ENCODE measurements at places on chromosomes 6 and 20. TPM values are rescaled to one million over a fixed set of nuclear protein-coding genes. Genes with fewer than 3 reads are reported as not detected.

DNA sequence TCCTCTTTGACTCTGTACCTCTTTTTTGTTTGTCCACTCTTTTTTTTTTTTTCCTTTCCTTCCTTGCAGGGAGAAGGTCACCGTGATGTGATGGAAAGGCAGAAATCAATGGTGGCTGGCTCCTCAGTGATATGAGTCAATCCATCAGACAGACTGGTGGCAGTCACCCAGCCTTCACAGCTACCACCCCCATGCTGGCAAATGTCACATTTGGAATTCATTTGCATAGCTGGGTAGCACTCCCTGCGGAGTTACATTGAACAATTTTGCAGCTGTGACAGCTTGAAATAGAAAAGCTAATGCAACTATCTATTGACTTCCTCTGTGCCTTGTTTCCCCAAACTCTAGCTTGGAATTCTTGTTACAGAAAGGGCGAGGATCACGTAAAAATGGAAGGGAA lies 668.4 kb downstream of the C6orf118 start:
- H3K36me3 ChIP-seq, result no peaks in the 10 kb centered on the region
- no peak overlapping the region for H3K4me3 ChIP-seq
- no peak for DNase-seq

DNA sequence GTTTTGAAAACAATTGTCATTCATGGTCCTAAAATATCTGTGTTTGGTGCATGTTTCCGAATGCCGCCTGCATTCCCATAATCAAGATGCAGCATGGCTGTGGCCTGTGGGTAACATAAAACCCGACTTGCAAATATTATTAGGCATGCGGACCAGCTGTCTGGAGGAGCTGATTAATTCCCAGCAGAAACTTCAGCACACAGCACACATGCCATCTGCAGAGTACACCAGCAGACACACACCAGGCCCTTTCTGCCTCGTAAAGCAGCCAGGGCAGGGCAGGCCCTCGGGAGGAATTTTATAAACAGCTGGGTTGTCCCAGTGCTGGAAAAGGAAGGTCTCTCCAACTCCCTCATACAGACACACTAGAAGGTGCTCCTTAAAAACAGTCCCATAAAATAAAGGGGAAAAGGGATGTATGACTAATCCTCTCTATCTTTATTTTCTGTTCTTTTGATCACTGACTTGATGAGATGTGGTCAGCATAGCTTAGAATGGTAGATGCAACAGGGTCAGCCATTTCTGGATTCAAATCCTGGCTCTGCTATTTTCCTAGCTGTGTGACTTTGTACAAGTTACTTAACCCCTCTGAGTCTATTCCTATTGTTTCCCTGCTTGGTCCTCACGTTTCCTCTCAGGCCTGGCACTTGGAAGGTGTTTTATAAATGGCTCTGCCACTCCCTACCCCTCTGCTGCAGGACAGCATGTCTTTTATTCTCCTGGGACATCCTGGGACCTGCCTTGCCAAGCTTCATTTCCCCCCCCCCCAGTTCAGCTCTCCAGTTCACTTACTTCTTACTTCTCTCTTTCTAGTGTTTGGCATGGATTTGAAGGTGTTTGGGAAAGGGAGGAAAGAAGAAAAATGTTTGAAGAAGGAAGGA lies 85.9 kb upstream of the TRAF3IP2 start:
- no peak overlapping the region for H3K4me3 ChIP-seq
- DNase-seq, result peak; percentile 58
- H3K27ac ChIP-seq, result peak overlapping the region; percentile 76
- no peaks in the 10 kb centered on the region for H3K36me3 ChIP-seq
- H3K4me1 ChIP-seq, result peaks cover 23% of the 10 kb centered on the region

DNA sequence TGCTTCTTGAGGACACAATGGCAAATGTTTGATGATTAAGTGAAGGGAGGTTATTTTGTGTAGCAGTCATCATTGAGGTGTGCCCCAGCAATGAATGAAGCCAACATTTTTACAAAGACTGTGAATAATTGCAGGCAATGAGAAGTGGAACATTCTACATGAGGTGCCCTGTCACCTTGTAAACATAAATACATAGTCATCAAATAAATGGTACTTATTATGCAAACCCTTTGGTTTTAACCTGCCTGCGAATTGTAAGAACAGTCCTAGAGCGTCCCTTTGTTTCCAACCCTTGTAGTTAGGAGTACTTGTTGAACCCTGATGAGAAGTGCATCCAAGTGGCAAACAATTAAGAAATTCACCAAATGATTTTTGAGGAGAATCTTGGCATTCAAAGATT lies 7.1 kb upstream of the KIZ start:
- DNase-seq, result no peak
- no peak overlapping the region for H3K4me3 ChIP-seq

GRCh38 chr20:60097285-60097684 lies 139.1 kb downstream of the CDH26 start:
- no peaks in the 10 kb centered on the region for H3K36me3 ChIP-seq
- no peaks in the 10 kb centered on the region for H3K27me3 ChIP-seq
- no peak overlapping the region for H3K4me3 ChIP-seq
- H3K27ac ChIP-seq, result no peak overlapping the region
- no peak for DNase-seq

DNA sequence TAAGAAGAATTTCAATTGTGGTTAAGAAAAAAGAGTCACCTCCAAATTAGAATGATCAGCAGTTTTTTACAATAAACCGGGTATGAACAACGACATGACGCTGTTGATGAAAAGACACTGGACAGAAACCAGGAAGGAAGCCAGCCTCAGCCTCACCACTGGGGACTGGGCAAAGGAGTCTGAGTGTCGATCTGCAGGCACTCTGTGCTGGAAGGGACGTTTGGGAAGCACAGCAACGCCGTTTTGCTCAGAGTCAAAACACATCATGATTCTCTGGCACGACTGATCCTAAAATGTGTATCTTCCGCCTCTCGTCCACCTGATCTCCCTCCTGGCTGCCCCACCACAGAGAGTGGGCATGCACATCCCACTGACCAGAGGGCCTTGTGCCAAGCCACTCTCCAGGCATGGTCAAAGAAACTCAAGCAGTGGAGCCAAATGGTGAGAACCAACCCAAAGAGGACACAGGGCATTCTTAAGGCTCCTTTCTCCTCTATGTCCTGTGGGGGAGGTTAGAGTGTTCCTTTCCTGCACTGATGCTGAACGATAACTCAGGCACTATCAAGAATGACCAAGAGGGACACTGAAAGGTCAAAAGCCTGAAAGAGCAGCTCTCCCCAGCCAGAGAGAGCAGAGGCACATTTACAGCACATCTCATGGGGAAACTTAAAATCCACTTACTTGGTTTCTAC lies 68.8 kb downstream of the AGPAT4 start:
- no peak overlapping the region for H3K4me3 ChIP-seq
- no peaks in the 10 kb centered on the region for H3K4me1 ChIP-seq
- no peak overlapping the region for H3K27ac ChIP-seq
- no peaks in the 10 kb centered on the region for H3K36me3 ChIP-seq
- no peaks in the 10 kb centered on the region for H3K27me3 ChIP-seq

GRCh38 chr6:120447605-120448004 lies 886.7 kb downstream of the TBC1D32 start:
- no peak overlapping the region for H3K27ac ChIP-seq
- H3K4me3 ChIP-seq, result no peak overlapping the region
- H3K27me3 ChIP-seq, result no peaks in the 10 kb centered on the region
- no peak for DNase-seq
- H3K36me3 ChIP-seq, result no peaks in the 10 kb centered on the region

DNA sequence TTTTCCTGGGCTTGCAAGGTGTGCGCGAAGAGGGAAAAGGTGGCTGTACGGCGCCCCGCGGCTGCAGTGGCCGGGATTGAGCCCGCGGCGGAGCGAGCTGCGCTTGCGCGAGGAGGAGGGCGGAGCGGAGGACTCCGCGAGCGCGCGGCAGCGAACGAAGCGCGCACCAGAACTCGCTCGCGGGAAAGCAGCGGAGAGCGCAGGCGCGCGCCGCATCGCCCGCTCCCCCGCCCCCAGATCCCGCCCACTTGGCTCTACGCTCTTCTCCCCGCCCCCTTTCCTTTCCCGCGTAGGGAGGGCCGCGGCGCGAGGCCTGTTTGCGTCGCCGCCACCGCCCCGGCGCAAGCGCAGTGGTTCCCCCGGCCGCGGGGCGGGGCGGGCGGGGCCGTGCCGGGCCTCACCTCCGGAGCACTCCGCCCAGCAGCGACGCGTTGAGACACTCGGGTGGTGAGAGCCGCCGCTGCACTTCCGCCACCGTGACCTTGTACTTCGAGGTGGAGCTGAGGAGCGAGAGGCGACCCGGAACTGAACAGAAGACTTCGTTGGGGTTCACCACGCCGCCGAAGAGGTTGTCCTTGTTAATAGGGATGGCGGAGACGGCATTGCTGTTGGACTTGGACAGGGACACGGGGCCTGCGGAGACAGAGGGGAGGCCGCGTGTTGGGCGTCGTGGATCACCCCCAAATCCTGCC lies 10.6 kb downstream of the TFAP2A start:
- peak; percentile 87 for DNase-seq
- H3K4me1 ChIP-seq, result peaks cover 10% of the 10 kb centered on the region
- H3K27ac ChIP-seq, result peak overlapping the region; percentile 17
- H3K27me3 ChIP-seq, result peaks cover 69% of the 10 kb centered on the region
- peak overlapping the region; percentile 71 for H3K4me3 ChIP-seq

GRCh38 chr20:37457921-37458320 lies 63.1 kb upstream of the NNAT start:
- H3K27ac ChIP-seq, result no peak overlapping the region
- no peak overlapping the region for H3K4me3 ChIP-seq
- peaks cover 6% of the 10 kb centered on the region for H3K27me3 ChIP-seq
- no peaks in the 10 kb centered on the region for H3K4me1 ChIP-seq

DNA sequence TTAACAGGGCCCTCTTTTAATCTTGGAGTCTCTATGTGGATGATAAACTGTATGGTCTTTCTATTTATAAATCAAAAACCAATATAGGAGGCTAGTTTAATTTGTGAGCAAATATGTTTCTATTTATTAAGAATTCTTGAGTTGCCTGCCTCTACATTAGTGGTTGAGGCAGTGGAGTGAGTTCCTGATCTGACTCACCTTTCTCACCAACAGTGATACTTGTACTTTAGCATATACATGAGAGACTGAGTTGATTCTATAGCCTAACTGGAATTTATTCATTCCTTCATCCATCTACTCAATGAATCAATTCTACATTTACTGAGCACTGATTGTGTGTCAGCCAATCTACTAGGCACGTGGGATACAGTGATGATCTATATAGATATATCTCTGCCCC lies 126.9 kb downstream of the TRMT11 start:
- no peak overlapping the region for H3K27ac ChIP-seq
- peaks cover 15% of the 10 kb centered on the region for H3K36me3 ChIP-seq
- H3K4me1 ChIP-seq, result no peaks in the 10 kb centered on the region
- no peak overlapping the region for H3K4me3 ChIP-seq
- no peaks in the 10 kb centered on the region for H3K27me3 ChIP-seq

- H3K4me3 ChIP-seq, result no peak overlapping the region
- H3K27ac ChIP-seq, result no peak overlapping the region
- no peak for DNase-seq
- no peaks in the 10 kb centered on the region for H3K36me3 ChIP-seq
- no peaks in the 10 kb centered on the region for H3K27me3 ChIP-seq
These were observed 62.0 kb upstream of the SMLR1 start for GRCh38 chr6:130765181-130765727.

DNA sequence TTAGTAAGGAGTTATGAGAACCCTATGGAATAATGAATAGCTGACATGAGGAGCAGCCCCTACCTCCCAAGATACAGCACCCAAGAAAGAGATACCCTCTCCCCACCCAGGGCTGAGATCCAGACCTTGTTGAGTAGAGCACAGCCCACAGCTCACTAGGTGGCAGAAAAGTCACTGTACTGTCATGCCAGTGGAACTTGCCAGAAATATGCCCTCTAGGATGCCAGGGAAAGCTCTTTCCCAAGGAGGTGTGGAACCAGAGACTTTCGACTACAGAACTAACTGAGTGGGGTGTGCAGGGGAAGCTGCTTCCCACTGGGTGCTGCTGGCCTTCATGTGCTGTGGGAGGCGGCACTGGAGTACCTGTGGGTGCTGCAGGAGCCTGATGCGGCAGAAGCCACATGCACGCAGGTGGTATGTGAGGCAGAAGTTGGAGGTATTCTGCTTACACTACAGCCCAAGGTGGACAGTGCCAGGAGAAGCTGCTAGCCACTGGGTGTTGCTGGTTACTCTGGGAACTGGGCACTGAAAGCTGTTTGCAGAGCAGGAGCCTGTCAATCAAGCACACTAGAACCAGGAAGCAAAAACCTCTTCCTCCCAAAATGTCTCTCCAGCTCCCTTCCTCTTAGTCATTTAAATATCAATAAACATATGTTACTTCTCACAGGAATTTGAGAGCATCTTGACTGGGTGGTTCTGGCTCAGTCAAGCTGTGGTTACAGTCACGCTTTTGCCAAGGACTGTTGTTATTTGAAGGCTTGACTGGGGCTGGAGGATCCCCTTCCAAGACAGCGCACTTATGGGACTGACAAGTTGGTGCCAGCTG lies 17.8 kb downstream of the ARMC12 start:
- no peak for DNase-seq
- no peak overlapping the region for H3K4me3 ChIP-seq
- H3K27ac ChIP-seq, result no peak overlapping the region
- no peaks in the 10 kb centered on the region for H3K36me3 ChIP-seq

DNA sequence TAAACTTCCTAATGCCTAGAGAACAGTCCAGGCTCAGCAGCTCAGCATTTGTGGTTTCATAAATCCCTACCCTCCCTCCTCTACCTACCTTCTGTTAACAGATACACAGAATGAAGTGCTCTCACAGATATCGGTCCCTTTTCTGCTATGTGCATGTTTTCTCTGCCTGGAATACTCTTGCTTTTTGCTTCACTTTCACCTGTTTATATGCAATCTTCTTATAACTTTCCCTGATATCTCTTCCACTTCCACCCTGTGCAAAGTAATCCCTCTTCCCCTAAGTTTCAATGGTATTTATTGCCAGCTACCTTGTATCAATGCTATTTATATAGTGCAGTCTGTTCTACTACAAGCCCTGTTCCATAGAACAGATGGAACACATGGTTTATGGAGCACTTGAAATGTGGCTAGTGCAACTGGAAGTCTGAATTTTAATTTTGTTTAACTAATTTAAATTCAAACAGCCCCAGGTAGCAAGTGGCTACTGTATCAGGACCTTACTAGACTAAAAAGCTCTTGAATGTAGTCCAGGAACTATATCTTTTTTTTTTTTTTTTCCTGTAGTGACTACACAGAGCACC lies 3.1 kb upstream of the TAB2 start:
- no peaks in the 10 kb centered on the region for H3K27me3 ChIP-seq
- no peak for DNase-seq
- no peak overlapping the region for H3K27ac ChIP-seq
- peaks cover 3% of the 10 kb centered on the region for H3K4me1 ChIP-seq

DNA sequence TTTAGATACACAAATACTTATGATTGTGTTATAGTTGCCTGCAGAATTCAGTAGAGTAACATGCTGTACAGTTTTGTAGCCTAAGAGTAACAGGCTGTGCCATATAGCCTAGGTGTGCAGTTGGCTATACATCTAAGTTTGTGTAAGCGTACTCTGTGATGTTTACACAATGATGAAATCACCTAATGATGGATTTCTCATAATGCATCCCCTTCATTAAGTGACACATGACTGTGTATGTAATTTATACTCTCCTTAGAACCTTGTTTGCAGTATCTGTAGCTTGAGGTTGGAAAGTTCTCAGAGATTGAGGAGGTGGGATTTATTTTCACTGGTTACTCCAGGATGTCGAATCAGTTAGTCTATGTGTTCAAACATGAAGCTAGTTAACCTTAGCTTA lies 67.0 kb upstream of the TMEM30A start:
- H3K4me1 ChIP-seq, result peaks cover 11% of the 10 kb centered on the region
- no peaks in the 10 kb centered on the region for H3K27me3 ChIP-seq
- H3K27ac ChIP-seq, result no peak overlapping the region
- no peak overlapping the region for H3K4me3 ChIP-seq
- peaks cover 24% of the 10 kb centered on the region for H3K36me3 ChIP-seq

Gene OR2B6
- not detected for total RNA-seq

Gene ADGB
- total RNA-seq, result not detected

Gene CRYBG1
- total RNA-seq, result 0.91 TPM

Gene TAAR2
- not detected for total RNA-seq

Gene LHFPL5
- not detected for total RNA-seq

Gene FAM83D
- total RNA-seq, result not detected

Gene TMEM244
- total RNA-seq, result not detected

All from psoas muscle (tissue), 8 donors.